ENCODE measurements at places on chromosomes 7 and 10. TPM values are rescaled to one million over a fixed set of nuclear protein-coding genes. Genes with fewer than 3 reads are reported as not detected.

GFRA1 gene
- total RNA-seq = 0.46 TPM

PNLIPRP2 gene
- not detected for total RNA-seq

LRMDA gene
- 0.30 TPM for total RNA-seq

LRRC18 gene
- not detected for total RNA-seq

ZNF487 gene
- 3.9 TPM for total RNA-seq

IDI2 gene
- not detected for total RNA-seq

PKD2L1 gene
- total RNA-seq = not detected

SRRM3 gene
- 0.30 TPM for total RNA-seq

LIPN gene
- total RNA-seq = not detected

MKX gene
- 2.7 TPM for total RNA-seq

SLC39A12 gene
- total RNA-seq = not detected

Data from smooth muscle cell of the umbilical artery (primary cell).